ENCODE measurements at places on chromosomes 7 and 10.

GRCh38 chr10:33617381-33618080 lies 283.1 kb upstream of the NRP1 start:
- DNase-seq: no peak

DNA sequence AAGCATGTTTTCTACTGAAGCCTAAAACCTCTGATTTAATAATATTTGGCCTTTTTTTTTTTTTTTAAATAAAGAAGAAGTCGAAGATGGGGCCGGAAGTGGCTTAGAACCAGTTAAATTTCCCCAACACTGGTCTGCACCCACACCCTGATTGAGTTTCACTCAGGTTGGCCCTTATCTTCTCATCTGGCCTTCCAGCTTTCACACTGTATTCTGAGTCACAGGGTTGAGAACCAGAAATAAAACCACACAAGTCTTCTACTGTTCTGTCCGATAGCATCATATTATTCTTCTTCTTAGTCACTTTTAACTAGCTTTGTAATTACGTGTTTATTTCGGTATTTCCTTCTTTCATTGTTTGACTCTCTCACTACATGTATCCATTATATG lies 9.9 kb downstream of the ZNF365 start:
- DNase-seq: no peak

- DNase-seq: no peak
Observed at GRCh38 chr7:156466272-156466671, 174.3 kb upstream of the RNF32 start.

- DNase-seq: no peak
Observed at GRCh38 chr7:141737118-141737835, 881 bp upstream of the SSBP1 start.

GRCh38 chr7:118059209-118059608 lies 124.8 kb upstream of the LSM8 start:
- no peak for DNase-seq

- no peak for DNase-seq
Observed at GRCh38 chr7:102012941-102013461, 195.6 kb downstream of the CUX1 start.

DNA sequence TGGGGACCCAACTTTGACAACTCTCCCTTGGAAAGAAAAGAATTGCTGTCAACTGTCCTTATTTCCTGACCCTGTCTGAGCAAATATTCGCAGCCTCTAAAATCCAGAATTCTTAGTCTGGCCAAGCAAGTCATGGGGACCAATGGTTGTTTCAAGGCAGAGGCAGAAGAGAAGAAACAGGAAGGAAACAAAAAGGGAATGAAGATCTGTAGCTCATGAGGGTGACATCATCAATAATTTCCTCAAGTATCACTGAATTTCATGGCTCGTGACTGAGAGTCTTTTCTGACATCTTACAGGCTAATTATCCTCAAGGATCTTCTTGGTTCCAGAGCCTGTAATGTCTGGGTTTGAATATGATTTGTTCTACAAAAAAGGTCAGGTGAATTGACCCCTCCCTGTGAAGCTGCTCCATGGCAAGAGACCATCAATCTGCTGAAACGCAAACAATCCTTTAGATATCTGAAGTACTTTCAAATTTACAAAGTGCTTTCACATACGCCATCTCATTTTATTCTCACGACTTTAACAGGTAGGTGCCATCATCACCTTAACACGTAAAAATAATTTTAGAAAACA lies 5.8 kb downstream of the CDK6 start:
- DNase-seq: no peak

- no peak for DNase-seq
Observed at GRCh38 chr10:112330162-112330561, 43.8 kb upstream of the ACSL5 start.

GRCh38 chr10:115167751-115168150 lies 74.6 kb downstream of the ATRNL1 start:
- DNase-seq: no peak

Measured in fibroblast of the conjunctiva (primary cell).